CD8-positive, alpha-beta memory T cell (primary cell): ENCODE measurements at places on chromosomes 5 and 9. TPM values are rescaled to one million over a fixed set of nuclear protein-coding genes. Genes with fewer than 3 reads are reported as not detected.

DNA sequence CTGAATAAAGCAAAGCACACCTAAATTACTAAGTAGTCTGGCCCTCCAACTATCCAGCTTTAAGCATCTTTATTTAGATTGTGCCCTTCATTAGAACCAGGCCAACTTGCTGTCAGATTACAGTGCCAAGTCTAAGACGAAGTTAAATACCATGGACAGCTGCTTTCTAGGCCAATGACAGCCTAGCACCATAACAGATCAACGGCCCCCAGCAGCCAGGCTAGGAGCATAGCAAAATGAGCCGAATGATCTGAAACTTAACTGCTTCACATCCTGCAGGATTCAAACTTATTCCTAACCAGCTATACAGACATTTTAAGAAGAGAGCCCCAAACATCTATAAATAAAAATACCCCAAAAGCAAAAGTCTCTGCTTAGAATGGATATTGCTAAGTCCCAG lies 6.8 kb downstream of the SLC24A2 start:
- no peak for DNase-seq

ABCA2 gene
- total RNA-seq = 20.7 TPM

NELFB gene
- 67.5 TPM for total RNA-seq

DNA sequence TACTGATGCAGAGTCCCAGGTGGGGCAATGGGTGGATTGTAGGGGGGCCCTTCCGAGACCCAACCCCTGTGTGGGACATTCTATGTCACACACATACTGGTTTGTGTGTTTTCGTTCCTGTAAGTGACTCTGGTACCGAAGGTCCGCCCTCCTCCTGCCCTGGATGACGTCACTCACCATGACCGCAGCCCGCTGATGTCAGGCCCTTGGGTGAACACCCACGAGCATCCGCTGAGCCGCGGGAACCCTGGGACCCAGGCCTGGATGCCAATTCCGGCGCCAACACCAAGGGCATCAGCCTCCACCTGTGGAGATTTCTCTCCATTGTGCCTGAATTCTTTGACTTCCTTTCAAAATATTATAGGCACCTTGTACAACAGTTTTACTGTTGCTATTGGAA lies 184.3 kb downstream of the MTRR start:
- no peak for DNase-seq

DNA sequence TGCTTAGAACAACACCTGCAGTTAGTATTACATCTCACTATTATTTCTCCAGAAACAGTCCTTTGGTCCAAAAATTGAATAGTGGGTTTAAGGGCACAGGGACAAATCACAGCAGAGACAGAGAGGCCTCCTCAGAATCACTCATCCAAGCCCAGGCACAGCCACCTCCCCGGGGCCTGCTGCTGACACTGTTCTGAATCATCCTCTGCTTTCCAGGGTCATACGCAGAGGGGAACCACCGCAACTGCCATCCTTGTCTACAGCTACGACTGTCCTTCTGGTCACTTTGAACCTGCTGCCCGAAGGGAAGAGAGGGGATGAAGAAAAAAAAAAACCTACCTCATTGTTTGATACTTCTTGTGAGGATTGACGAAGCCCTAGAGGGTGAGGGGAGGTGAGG lies 35.3 kb upstream of the MAN2A1 start:
- DNase-seq = no peak

DNA sequence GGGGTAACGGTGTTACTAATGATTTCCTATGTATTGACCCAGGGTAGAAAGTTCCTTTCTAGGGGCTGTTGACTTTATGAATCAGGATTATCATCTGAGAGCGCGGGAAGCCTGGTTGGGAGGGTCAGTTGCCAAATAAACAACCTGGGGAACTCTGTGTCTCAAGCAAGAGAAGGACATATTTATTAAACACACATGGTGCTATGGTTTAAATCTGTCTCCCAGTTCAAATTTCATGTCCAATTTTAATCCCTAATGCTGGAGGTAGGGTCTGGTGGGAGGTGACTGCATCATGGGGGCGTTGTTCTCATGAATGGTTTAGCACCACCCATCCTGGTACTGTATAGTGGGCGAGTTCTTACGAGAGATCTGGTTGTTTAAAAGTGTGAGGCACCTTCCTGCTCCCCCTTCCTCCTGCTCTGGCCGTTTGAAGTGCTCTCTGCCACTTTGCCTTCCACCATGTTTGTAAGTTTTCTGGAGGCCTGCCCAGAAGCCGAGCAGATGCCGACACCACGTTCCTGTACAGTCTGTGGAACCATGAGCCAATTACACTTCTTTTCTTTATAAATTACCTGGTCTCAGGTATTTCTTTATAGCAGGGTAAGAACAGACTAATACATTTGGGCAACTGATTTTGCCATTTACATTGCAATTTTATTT lies 19.7 kb upstream of the GAS1 start:
- DNase-seq = no peak

DNA sequence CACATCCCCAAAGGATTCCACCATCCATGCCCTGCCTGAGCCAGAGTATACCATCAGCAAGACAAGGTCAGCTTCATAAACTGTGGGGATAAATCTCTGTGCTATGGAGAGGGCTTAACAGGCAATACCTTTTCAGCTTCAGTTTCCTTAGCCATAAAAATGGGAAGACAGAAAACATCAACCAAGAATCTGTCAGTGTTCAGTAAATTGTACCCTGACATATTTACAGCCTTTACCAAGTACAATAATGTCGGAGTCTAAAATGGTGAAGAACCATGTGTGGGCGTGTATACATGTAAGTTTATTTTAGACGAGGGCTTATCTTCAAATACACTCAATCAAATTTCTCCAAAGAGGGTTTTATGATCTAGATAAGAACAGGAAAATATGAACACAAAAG lies 94.7 kb downstream of the ELAVL2 start:
- DNase-seq = no peak

CLK4 gene
- total RNA-seq = 29.2 TPM

DNA sequence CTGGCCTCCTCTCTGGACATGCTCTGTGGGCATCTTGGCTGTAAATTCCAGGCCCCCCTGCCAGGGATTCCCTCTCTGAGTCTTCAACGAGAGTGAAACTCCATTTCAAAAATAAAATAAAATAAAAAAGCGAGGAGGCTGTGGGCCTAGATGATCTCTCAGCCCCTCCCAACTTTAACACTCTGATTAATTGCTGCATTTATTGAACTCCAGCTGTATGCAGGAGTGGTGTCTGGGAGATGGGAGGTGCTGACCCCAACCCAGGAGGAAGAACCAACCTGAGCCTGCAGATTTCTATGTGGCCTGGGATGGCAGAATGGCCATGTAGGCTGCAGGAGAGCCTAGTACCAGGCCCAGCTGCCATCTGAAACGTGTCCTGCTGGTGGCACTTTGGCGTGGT lies 154.5 kb upstream of the IER5L start:
- DNase-seq = no peak

NEURL1B gene
- total RNA-seq = 0.13 TPM

- DNase-seq = no peak
Observed at GRCh38 chr5:43432486-43433375, 20.5 kb upstream of the CCL28 start.

S100Z gene
- not detected for total RNA-seq

DNA sequence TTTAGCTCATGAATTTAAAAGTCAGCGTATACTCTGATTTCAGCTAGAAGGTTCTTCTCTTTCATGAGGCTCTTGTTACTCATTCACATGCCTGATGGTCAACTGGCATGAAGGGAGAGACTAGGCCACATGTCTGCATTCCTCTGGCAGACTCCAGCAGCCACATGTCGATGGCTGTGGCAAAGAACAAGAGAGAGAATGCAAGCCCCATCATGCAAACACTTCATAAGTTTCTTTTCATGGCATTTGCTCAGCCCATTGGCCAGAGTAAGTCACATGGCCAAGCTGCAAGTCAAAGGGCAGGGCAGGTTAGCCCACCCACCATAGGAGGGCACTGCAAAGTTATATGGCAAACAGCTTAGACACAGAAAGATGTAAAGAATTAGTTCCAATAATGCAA lies 5.4 kb downstream of the KCNV2 start:
- no peak for DNase-seq

PRUNE2 gene
- 0.48 TPM for total RNA-seq

DNA sequence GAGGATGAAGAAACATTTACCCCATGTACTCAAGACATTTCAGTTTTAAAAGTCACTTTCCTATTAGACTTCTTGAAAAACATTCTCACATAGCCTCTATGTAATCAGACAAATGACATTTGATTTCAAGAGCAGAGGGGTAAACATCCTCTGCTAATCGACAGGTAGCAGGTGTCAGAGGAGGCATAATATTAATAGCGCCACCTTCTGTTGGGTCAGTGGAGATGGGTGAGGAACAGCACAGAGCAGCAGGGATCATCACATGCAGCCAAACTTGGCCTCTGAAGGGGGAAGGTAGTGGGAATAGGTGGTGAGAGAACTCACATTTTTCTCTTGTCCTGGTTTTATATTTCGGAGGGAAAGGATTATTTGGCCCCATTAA lies 3.3 kb upstream of the LSM11 start:
- no peak for DNase-seq

GRCh38 chr9:12640016-12640587 lies 53.1 kb upstream of the TYRP1 start:
- DNase-seq = no peak

DPYSL3 gene
- 0.35 TPM for total RNA-seq

PCDHB7 gene
- not detected for total RNA-seq

GRCh38 chr5:179816796-179817469 lies 3.8 kb upstream of the SQSTM1 start:
- DNase-seq = no peak

DNA sequence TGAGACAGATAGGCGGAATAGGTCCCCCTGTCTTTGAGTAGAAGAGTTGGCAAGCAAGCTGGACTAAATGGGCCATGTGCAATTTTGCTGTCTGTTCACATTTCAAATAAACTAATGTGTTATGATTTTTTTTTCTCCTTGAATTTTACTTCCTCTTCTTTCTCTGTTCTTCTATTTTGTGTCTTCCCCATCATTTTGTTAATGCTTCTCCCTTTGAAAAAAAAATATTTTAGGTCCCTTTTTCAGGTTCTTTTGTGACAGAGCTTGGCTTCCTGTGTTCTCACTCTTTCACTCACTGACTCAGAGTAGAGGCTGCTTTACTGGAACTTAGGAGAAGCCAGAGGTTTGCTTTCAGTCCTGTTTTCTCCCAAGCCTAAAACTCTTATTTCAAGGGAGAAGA lies 48.1 kb downstream of the PTCD2 start:
- DNase-seq = no peak

PCDHA6 gene
- not detected for total RNA-seq

DNA sequence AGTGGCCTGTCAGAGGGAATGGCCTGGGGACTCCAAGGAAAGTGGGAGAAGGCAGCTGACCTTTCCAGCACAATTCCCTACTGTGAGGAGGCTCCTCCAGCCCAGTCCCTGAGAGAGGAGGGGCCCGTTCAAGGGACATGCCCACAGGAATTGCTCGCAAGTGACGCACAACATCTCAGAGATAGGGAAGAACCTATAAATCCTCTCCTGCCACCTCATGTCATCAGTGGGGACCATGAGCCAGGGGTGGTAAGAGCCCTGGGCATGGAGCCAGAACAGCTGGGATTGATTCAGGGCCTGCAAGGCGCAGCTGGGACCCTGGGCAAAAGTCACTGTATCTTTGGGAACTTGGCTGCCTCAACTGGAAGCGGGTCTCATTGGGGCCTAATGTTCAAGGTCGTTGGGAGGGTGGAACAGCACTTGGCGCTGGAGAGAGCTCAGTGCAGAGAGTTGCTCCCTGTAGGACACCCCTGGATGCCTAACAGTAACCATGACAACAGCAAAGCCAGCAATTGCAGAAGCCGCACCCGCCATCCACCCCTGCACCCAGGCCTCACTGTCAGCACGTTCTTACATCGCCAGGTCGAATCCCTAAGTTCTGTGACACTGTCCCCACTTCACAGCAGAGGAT lies 41.3 kb upstream of the ORM1 start:
- peak; percentile 9 for DNase-seq

DNA sequence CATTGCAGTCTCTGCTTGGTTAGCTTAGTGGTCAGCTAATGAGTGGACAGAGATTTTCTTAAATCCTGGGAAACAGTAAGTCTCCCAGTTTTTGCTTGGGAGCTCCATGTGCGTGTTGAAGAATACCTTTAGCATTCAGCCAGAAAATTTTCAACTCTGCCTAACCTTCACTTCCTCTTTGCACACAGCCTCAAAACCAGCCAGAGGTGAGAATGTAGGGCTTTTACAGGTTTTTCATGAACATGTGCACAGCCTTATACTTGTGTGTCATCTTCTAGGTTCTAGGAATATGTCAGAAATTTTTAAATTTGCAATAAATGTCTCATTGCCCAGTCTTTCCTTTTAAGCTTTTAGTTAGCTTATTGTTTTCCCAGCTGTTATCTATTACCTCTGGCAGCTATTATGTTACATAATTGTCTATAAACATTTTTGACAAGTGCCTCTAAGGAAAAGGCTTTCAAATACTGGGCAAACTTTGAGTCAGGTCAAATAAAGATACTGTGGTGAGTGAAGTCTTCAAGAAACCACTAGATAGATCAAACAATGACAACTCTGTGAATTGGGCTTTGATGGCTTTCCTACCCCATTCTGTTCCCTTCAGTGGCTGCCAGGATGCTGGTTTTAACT lies 12.7 kb downstream of the ADGRV1 start:
- no peak for DNase-seq

GRCh38 chr5:107032629-107033028 lies 638.1 kb downstream of the EFNA5 start:
- DNase-seq = no peak

SLCO6A1 gene
- not detected for total RNA-seq

DNA sequence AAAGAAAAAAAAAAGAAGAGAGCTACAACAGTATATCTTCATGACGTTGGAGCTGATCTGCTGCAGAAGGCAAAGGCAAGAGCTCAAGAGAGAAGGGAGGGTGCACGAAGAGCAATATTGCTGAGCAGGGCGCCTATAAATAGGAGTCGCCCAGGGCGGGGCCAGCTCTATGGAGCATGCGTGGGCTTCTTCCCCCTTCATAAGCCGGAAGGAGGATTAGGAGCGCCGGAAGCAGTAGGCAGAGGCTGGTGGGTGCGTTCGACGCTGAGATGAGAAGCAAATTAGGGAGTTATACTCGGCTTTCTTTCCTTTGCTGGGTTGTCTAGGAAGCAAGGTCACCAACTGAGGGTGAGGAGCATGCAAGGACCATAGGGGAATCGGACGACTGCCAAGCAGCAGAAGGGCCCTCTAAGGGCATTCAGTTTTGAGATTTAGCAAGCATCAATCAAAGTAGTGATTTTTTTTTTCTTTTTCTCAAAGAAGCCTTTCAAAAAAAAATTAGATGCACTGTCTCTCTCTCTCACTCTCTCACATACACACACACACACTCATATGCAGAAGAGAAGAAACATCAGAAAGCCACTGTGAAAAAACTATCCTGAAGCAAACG lies 496.7 kb downstream of the ENC1 start:
- no peak for DNase-seq

GRCh38 chr5:69170495-69170894 lies 3.5 kb downstream of the CCNB1 start:
- DNase-seq = no peak
